Hindlimb muscle (tissue), 1 donor: ENCODE measurements at places on chromosomes 4 and X.

DNA sequence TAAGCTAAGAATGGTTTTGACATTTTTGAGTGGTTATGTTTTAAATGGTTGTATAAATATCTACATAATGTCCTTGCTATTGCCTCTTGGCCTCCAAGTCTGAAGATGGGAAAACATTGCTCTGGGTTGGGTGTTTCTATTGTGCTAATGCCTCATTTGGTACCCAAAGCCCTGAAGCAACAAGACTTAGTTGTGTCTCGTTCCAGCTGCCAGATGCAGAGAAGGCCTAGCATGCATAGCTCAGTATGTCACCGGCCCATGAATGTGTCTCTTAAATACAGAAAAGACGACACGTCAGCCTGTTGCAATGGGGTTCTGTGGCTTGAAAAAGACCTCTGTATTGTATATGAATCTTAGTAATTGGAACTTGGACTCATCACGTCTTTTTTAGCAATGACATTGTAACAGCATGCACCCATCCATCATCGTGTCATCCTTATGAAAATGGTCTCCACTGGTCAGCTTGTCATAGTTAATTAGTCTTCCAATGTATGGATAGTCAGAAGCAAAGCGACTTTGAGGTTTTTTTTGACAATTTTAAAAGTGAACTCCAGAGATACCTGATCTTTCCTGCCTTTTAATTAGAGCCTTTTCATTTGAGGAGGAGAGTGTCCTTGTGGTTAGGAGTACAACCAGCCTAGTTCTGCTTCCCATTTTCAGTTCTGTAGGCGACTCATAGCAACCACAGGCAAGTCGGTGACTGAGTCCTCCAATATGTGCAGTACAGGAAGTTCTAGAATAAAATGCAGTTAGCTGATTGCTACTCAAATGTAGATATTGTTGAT is 126.4 kb upstream of the GATB start:
- no peak for DNase-seq

- no peak for DNase-seq
Measured at GRCh38 chr4:142293536-142293935, 552.6 kb downstream of the INPP4B start.

DNA sequence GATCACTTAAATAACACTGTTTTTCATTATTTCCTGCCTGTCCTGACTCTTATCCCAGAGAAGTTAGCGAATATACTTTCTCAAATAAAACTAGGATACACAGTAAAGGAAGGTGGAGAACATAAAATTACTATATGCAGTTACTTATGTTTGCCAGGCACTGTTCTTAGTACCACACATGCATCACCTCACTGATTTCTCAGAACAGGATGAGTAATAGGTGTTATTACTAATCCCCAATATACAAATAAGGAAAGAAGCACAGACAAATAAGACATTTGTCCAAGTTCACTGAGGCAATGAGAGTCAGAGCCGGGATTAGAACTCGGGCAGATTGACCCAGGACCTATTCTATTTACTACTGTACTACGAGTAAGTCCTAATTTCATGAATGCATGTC is 91.7 kb downstream of the CORIN start:
- DNase-seq = no peak

- DNase-seq = no peak
Measured at GRCh38 chr4:85154591-85154990, 188.1 kb upstream of the WDFY3 start.

DNA sequence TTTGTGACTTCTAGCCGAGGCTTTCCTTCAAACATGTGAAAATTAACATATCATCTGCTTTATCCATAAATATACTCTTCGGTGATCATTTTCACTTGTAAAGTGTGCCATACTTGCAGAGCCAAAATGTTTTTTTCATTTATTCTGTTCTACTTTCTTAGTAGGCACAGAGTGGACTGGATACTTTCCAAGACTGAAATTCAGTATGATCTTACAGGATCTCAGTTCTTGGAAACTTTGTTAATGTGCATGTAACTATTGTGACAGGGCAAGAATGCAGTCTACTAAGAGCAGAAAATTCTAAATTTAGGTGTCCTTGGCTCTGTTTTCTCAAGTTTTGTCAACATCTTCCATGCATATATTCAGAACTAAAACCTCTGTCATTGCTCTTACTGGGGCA is 284.9 kb downstream of the TEX13A start:
- no peak for DNase-seq

DNA sequence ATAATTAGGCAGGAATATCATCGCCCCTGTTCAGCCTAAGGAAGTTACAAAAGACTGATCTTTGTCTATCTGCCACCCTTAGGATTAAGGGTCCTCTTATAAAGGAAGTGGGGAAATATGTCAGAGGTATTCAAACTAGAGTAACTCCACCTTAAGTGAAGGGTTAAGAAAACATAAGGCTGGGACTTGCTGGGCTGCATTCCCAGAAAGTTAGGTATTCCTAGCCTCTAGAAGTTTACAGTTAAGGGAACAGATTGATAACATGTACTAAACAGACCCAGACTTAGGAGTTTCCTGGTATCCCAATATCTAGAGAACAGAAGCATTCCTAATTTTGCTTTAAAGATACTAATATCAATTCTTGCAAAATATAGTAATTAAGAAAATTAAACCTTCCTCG is 6.0 kb downstream of the CXCL2 start:
- DNase-seq = no peak

DNA sequence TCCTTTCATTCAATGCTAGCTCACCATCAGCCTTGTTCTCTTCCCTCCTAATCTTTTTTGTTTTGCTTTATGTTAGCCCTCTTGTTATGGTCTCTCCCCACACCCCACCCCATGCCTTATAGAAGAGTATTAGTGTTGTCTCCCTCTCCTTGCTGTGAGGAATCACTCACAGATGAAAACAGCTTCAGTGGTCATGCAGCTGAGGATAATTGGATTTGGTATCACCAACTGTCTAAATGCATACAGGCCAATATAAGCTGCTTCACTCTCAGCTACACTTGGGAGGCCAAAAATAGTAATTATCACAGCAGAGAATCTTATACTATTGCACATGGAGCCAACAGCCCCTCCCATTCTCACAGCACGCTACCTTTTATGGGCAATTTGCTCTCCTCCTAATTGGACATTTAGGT is 494.6 kb upstream of the FAM241A start:
- DNase-seq = no peak

GRCh38 chr4:15506464-15506863 is 36.8 kb downstream of the CC2D2A start:
- no peak for DNase-seq

GRCh38 chr4:184583738-184584502 is 65.3 kb downstream of the CASP3 start:
- DNase-seq = no peak

- no peak for DNase-seq
Measured at GRCh38 chr4:110515676-110516075, 39.7 kb downstream of the ENPEP start.

GRCh38 chrX:2404776-2405175 is 96.0 kb downstream of the DHRSX start:
- no peak for DNase-seq

GRCh38 chrX:40368611-40369061 is 212.1 kb upstream of the ATP6AP2 start:
- no peak for DNase-seq

- no peak for DNase-seq
Measured at GRCh38 chrX:10618961-10619360, 1.4 kb downstream of the MID1 start.

GRCh38 chr4:142156256-142156655 is 519.9 kb downstream of the IL15 start:
- peak; percentile 32 for DNase-seq

- DNase-seq = no peak
Measured at GRCh38 chrX:41728125-41728524, 4.1 kb downstream of the GPR82 start.

DNA sequence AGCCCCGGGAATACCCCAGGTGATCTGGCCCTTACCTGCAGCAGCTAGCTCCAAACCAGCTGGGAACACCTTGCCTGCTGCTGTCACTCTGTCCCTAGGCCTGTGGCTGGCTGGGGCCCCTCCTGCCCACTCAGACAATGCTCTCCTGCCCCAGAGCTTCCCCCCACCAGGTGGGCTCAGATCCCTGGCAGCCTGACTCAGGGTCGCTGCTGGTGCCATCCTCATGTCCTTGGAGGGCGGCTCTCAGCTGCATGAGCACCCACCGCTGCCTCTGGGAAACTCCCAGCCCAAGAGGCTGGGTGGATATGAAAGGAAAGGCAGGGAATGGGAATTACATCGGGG is 15.8 kb downstream of the C4orf50 start:
- no peak for DNase-seq

- DNase-seq = no peak
Measured at GRCh38 chr4:76611616-76612207, 176.7 kb downstream of the SHROOM3 start.

DNA sequence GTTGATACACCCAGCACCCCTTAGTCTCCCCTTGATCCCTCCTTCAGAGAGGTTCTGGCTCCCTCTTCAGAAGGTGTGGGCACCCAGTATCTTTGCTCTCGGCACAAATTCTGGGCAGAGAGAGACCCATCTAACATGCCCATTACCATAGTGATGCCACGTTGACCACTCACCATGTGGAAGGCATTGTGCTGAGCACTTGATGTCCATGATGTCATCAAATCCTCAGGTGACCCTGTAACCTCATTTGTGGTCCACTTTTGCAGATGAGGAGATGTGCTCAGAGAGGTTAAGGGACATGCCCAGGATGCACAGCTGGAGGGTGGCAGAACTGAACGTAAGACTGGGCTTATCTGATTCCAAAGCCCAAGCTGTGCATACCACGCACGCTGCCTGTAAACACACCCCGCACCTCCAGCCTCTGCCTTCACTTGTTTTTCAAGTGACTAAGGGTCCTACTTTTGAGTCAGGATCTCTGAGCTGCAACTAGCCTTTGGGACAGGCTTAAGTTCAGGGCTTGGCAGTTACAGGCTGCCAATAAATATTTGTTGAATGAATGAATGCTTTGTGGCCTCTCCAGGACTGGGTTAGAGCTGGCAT is 55.2 kb downstream of the HTRA3 start:
- no peak for DNase-seq

GRCh38 chr4:53917729-53918128 is 146.7 kb downstream of the CHIC2 start:
- DNase-seq = no peak

- no peak for DNase-seq
Measured at GRCh38 chr4:8779490-8779932, 92.1 kb downstream of the HMX1 start.

- no peak for DNase-seq
Measured at GRCh38 chr4:56460085-56460484, 7.3 kb upstream of the SRP72 start.

DNA sequence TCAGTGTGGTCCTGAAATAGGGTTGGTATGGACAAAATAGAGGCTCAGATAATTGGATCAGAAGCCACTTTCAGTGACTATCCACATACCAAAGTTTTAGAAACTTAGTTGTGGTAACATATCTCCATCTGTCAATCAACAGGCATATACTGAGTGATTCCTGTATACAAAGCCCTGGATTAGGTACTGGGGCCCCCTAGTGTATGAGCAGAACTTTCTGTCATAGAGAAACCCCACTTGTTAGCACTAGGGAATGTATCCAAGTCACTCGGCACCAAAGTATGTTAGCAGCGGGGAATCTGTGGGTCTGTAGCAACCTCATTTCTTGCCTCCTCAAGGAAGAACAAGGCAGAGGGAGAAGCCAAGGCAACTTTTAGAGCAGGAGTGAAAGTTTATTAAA is 50.7 kb downstream of the MAP7D3 start:
- no peak for DNase-seq

DNA sequence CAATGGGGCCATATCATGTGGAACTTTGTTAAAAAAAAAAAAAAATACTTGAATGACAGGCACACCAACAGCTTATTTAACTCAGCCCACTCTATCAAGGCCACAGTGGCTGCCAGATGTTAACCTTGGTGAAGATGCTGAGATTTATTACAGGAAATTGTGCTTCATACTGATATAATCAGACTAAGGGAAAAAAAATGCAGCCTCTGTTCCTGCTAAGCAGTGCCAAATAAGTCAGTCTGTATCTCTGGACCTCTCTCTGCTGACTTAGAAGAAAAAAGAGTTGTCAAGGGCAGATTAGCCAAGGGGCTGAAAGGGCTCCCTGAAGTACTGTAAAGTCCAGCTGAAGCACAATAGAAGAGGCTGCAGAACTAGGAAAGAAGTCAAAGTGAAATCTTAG is 677.7 kb upstream of the HTR2C start:
- DNase-seq = no peak

- no peak for DNase-seq
Measured at GRCh38 chrX:88101968-88102367, 584.4 kb downstream of the KLHL4 start.

- DNase-seq = no peak
Measured at GRCh38 chrX:17976955-17977354, 115.9 kb upstream of the RAI2 start.

DNA sequence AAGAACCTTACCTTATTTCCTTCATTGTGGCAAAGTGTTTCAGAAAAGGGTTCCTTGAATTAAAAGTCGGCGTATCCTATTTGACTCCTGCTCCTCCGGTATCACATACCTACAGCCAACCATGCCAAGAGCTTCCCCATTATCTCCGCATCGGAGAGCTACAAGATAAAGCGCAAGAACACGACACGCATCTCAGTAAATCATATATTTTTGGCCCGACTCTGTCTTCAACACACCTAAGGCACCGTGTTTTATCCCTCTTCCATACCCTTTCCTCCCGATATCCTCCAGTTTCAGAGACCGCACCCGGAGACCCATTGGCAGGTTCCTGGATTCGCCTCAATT is 497 bp upstream of the THAP9 start:
- no peak for DNase-seq

DNA sequence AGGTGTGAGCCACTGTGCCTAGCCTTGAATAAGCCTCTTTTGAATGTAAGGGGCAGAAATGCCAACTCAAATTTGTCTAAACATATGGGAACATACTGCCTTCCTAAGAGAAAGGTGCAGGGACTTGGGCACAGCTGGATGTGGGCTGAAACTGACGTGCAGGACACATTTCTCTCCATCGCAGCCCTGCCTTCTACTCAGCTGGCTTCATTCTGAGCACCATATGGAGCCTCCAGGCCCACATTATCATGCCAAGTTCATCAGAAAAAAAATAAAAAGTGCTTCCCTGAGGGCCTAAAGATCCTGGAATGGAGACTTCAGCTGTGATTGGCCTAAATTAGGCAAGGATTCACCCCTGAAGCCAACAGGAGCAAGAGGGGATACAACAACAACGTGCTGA is 386.2 kb downstream of the RAB28 start:
- no peak for DNase-seq

- DNase-seq = no peak
Measured at GRCh38 chr4:134944115-134944514, 742.5 kb upstream of the PABPC4L start.

DNA sequence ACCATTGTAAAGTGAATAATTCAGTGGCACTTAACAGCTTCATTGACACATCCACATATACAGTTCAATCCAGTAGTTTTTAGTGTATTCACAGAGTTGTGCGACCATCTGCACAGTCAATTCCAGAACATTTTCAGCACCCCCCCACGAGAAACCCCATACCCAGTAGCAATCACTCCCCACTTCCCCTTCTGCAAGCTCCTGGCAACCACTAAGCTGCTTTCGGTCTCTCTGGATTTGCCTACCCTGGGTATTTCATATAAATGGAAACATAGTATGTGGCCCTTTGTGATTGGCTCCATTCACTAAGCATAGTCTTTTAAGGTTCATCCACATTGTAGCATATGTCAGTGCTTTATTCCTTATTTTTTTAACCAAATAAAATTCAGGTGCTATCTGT is 10.0 kb downstream of the MSL3 start:
- no peak for DNase-seq
